Activated T-helper 1 cell treated with anti-CD3 and anti-CD28 coated beads, Interleukin-2, amount 50 U/mL, for 16 hours (primary cell): ENCODE measurements at places on chromosomes 5 and 9.

- no peak for DNase-seq
Observed at GRCh38 chr9:89675058-89675742, 70.4 kb downstream of the GADD45G start.

DNA sequence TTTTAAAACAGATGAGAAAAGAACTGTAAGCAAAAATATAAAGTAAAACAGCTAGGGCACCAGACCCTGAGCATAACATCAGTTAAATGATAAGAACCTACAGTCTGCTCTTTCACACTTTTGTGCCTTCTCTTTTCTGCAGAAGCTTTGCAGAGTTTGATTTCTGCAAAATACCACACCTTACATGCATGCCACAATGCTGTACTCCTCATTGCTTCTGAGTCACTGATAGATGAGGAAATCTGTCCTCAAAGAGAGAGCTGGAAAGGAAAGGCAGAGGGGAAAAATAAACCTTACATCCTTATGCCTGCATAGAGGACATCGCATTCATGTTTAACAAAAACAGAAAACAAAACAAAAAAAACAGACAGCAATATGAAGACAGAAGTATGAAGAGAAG lies 142.9 kb downstream of the ATPSCKMT start:
- DNase-seq: no peak

- no peak for DNase-seq
Observed at GRCh38 chr9:121958530-121958929, 134.6 kb downstream of the TTLL11 start.

DNA sequence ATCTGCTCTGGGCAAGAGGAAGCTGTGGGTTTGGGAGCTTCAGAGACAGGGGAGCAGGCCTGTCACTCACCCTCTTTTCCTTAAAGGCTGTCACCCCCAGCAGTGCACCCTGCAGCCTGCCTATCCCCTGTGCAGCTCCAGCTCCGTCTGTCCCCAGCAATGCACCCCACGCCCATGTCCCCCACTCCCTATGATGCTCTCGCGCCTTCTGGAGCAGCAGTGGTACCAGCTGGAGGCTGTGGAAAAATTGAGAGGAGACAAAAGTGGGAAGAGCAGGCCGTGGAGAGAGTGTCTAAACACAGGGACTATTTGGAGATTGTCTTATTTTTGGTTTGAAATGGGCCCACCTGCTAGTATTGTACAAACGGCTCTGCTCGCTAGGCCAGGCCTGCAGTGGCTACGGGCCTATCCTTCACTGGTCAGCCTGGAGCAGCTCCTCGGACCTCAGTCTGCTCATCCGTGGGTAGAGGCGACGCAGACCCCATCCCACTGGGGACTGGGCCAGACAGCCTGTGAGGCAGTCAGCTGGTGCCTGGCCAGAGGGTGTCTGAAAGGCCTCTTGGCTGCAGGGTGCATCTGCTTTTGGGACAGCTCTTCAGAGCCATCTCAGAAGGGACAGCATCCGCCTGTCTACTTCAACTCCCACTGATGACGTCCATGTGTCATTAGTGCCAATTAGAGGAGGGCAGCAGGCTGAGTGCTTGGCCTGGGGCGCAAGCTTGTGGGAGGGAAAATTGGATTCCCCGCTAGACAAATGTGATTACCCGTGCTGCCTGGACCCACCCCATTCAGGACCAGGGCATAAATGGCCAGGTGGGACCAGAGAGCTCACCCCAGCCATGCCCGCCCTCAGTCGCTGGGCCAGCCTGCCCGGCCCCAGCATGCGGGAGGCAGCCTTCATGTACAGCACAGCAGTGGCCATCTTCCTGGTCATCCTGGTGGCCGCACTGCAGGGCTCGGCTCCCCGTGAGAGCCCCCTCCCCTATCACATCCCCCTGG lies at the start of gene DBH:
DBH (plus strand) TSS at position 831 of the 999 bp plus-strand sequence; CDS start at position 840, 9 bp downstream.
- DNase-seq: no peak

GRCh38 chr5:172642926-172643871 lies 2.1 kb downstream of the NEURL1B start:
- DNase-seq: no peak

DNA sequence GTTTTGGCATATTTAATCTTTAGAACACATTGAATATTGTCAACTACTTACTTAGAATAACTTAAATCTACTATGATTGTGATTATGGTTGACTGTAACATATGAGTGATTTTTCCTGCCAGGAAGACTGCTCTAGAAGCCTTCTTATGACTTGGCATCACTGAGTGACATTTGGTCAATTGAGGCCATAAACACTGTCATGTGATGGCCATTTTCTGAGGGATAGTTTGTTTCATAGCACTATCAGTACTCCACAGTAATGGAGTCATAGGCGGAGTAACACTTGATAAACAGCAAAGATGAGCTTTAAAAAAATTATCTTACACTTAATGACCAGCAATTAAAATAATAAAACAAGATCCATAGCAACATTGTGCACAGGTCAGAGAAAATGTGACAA lies 31.0 kb downstream of the C9orf40 start:
- no peak for DNase-seq

GRCh38 chr5:150406723-150407095 lies 6.0 kb downstream of the CD74 start:
- no peak for DNase-seq

GRCh38 chr9:131320031-131320685 lies 30.6 kb downstream of the PLPP7 start:
- no peak for DNase-seq

DNA sequence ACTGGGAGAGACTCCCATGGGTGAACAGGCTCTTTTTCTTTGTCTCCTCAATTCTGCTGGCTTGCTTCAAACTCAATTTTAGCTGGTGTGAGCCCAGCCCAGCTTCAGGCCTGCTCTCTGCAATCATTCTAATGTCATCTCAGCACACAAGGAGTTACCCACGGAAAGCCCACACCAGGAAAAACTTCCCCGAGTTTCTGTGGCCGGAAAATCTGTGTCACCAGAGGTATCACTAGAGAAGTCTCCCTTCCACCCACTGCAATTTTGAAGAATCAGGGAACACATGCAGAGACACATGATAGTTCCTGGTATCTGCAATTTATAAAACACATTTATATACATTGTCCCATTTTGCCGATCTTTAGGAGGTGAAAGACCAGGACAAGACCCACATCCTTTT lies 13.5 kb upstream of the NDFIP1 start:
- DNase-seq: no peak

GRCh38 chr5:14528115-14528514 lies 53.5 kb upstream of the OTULINL start:
- DNase-seq: no peak

GRCh38 chr9:16246785-16247184 lies 623.7 kb downstream of the BNC2 start:
- DNase-seq: no peak

- DNase-seq: no peak
Observed at GRCh38 chr9:2229109-2229721, 214.1 kb downstream of the SMARCA2 start.

DNA sequence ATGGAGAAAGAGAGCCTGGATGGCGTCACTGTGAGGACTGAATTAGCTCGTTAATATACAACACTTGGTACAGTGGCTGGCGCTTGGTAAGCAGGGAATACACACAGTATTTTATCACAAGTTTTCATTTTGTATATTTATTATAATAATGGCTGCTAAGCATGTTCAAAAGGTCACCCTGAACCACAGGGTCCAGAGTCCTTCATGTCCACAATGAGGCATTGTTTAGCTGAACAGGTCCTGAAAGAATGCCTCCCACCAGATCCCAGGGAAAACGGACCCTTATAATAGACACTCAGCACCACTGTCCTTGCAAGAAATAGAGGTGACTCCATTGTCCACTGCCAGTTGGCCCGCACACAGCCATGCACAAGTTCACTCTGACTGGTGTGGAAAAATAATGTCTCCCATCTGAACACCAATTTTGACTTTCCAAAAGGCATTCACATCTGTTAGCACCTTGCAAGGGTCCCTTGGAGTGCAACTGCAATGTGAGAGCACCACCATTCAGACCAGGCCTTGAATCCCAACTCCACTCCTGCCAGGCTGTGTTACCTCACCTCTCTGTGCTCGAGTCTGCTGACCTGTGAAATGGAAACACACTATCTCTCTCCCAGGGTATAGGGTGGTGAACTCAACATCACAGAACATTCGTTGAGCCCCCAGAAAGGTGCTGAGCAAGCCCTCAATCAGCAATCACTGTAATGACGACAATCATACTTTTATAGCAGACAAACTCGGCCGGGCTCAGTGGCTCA lies 3.9 kb downstream of the VDAC1 start:
- DNase-seq: no peak

GRCh38 chr9:77456829-77457437 lies 191.2 kb downstream of the GNA14 start:
- peak; percentile 62 for DNase-seq

GRCh38 chr5:154866841-154867240 lies 8.4 kb downstream of the CNOT8 start:
- DNase-seq: no peak

GRCh38 chr5:169549453-169550100 lies 34.0 kb upstream of the SPDL1 start:
- DNase-seq: no peak

GRCh38 chr9:99828054-99828416 lies 6.3 kb downstream of the NR4A3 start:
- DNase-seq: no peak

GRCh38 chr9:97593960-97594359 lies 39.2 kb downstream of the TSTD2 start:
- DNase-seq: no peak

- no peak for DNase-seq
Observed at GRCh38 chr5:65919773-65920172, 6.6 kb upstream of the ERBIN start.

GRCh38 chr9:20620650-20621470 lies 1.4 kb downstream of the MLLT3 start:
- DNase-seq: peak; percentile 21

DNA sequence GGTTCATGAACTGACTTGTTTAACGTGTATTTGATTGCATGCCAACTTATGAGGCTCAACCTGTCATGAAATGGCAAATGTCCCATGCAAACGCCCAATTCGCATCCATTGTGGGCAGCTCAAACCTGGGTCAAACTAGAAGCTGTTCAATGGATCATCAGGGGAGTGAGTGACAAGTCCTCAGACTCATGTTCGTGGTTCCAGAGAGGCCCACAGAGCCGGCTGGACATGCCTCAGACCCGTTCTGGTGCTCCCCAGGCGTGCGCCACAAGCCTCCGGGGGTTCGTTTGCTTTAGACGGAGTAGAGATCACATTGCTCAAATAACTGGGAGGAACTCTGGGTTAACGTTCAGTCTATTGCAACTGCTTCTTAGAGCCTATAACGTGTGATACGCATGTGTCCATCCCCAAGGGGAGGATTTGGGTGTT lies 15.0 kb downstream of the GFI1B start:
- no peak for DNase-seq

- no peak for DNase-seq
Observed at GRCh38 chr5:1199649-1200494, 1.5 kb upstream of the SLC6A19 start.

- DNase-seq: no peak
Observed at GRCh38 chr9:70618784-70619183, 204.3 kb upstream of the KLF9 start.

- no peak for DNase-seq
Observed at GRCh38 chr5:33801292-33801691, 90.5 kb downstream of the ADAMTS12 start.

- DNase-seq: no peak
Observed at GRCh38 chr9:134419000-134419683, 92.9 kb downstream of the RXRA start.

DNA sequence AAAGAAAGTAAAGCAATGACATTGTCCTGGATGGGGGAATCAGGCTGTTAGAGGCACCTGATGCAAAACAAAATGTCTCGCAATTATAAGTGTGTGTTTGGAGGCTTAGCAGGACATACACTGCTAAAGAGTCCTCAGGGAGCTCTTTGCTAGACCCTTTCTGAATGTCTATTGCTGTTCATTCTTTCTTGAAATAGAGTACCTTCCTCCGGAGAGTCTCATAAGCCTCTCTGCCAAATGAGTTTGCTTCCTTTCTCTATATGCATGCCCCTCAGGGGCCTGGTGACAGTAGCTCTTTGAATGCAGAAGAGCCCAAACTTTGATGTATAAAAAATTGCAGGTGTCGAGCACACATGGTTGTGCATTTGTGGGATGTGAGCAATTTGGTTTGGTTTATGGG lies 26.4 kb upstream of the ADAMTSL1 start:
- DNase-seq: no peak

- no peak for DNase-seq
Observed at GRCh38 chr5:90909940-90910339, 351.3 kb downstream of the ADGRV1 start.

DNA sequence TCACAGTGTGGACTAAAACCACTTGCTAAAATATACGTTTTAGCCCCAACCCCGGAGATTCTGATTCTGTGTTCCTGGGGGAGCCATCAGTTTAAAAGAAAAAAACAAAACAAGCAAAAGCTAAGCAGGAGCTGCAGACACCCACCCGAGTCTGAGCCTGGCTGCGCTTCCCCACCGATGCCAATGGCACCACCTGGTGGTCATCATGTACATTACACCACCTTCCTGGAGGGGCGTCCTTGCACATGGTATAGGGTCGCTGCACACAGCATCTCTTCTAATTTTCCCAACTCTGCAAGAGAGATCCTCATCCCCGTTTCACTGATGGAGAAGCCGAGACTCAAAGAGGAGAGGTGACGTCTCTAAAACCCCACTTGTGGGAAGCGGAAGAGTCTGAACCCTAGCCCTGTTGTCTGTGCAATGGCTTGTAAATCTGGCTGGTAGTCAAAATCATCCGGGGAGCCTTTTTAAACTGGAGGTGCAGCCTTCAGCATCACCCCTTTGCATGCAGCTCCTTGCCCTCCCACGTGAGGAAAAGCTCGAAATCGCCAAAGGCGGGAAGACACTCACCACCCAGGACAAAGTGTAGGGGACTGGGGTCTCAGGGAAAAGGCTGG lies 23.1 kb upstream of the CNOT6 start:
- DNase-seq: no peak

- no peak for DNase-seq
Observed at GRCh38 chr9:136697821-136698526, 10.7 kb upstream of the AGPAT2 start.

DNA sequence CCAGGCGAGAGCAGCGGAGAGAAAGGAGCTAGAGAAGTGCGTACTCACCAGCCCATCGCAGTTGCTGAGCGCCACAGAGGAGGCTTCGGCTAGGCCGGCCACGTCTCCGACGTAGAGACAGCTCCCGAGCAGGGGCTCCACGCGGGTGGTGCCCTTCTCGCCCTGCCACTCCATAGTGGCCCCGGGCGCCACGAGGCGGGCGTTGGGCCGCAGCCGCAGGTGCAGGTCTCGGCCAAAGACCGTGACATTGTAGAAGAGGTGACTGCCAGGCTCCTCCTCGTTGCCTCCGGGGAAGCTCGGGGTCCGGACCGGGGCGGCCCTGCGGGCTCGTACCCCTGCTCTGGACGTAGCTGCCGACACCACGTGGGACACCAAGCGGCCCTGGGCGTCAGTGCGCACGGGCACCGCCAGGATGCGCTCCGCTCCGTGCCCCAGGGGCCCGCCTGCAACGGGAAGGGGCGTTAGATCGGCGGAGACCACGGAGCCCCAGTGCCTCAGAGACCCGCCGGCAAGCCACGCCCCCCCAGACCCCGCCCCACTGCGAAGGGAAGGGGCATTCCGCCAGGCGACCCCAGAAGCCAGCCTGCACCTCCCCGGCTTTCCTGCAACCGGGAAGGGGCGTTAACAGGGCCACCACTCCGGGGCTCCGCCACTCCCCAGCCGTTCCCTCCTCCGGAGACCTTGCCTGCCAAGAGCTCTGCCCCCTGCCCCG lies 1.4 kb downstream of the ADAMTS2 start:
- no peak for DNase-seq

- DNase-seq: no peak
Observed at GRCh38 chr5:132104556-132104955, 31.0 kb downstream of the CSF2 start.
